ENCODE measurements at places on chromosomes 3 and 15.

DNA sequence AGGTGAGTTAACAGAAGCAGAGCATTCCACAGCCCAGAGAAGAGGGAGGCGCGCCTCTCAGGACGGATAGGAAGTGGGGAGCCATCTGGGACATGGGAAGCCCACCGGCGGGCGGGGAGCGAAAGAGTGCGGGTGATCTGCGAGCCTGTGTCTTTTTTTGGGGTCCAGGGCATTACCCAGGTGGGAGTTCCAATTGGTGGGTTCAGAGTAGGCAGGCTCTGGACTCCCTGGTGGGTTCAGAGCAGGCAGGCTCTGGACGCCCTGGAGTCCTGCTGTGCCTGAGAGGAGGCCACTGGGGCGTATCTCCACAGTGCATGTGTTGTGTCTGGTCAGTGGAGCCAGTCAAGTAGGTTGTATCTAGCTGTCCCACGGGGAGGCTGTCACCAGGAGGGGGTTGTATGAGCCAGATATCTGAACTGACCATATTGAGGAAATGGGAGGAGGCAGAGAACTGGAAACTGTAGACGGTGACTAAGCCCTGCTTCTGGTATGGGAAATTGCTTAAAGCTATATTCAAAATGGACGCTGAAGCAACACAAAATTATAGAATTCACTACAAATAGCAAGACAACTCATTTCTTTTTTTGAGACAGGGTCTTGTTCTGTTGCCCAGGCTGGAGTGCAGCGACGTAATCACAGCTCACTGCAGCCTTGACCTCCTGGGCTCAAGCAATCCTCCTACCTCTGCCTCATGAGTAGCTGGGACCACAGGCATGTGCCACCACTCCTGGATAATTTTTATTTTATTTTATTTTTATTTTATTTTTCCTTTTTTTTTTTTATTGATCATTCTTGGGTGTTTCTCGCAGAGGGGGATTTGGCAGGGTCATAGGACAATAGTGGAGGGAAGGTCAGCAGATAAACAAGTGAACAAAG lies 34.5 kb upstream of the CHST2 start:
- no peak for DNase-seq

DNA sequence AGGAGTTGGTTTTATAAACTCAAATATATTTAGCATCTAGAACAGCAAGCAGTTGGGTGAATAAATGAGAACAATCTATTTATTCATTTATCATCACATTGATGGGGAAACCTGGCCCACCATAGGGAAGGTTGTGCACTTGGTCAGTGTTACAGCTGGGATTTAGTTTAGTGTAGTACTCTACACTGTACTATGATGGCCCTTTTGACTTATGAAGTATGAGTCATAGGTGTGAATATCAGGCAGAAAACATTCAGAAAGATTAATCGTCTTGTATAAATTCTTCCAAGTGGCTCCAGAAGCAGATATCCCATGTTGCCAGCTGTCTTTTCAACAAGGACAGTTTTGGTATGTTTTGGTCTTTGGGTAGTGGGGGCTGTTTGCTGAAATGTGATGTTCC lies 38.0 kb downstream of the BBS4 start:
- no peak for DNase-seq

GRCh38 chr15:53434174-53434678 lies 325.2 kb downstream of the WDR72 start:
- DNase-seq: no peak

- DNase-seq: no peak
Observed at GRCh38 chr3:183895296-183895695, 10.6 kb upstream of the PARL start.

GRCh38 chr3:157282261-157283191 lies 122.6 kb upstream of the CCNL1 start:
- DNase-seq: no peak

GRCh38 chr3:40451551-40451950 lies 5.6 kb upstream of the RPL14 start:
- no peak for DNase-seq

GRCh38 chr3:140376136-140376889 lies 301.6 kb upstream of the TRIM42 start:
- no peak for DNase-seq

DNA sequence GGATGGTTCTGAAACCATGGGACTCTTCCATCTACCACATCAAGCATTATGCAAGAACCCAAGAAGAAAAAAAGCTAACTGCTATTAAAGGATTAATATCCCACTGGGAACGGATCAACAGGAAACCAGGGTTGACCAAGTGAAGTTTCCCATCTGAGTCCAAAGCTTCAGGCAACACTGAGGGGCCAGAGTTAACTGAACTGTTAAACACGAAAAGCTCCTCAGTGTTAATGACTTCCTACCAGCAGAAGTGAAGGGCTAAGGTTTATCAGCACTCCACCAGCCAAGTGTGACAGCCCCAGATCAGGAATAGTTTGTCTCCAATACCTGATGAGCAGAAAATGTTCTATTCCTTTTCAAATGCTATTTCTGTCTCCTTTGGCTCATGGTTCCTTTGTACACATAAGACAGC lies 36.7 kb downstream of the PTPN9 start:
- DNase-seq: no peak

- DNase-seq: no peak
Observed at GRCh38 chr3:100403362-100404249, 2.3 kb downstream of the LNP1 start.

DNA sequence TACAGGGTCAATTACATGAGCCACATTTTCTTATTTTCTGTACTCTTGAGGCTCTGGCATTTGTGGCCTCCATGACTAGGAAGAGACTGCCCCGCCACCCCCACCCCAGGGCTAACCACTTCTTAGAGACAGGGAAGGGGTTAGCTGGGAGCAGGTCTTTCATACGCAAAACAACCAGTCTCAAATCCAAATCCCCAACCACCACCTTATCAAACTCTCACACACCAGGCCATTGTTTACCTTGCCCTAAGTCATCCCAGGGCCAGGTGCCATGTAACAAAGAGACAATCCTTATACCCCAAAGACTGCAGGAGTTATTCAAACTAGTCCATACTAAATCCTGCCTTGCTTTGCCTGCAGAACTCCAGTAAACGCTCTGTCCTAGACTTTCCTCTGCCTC lies 77.8 kb downstream of the B3GNT5 start:
- DNase-seq: no peak

DNA sequence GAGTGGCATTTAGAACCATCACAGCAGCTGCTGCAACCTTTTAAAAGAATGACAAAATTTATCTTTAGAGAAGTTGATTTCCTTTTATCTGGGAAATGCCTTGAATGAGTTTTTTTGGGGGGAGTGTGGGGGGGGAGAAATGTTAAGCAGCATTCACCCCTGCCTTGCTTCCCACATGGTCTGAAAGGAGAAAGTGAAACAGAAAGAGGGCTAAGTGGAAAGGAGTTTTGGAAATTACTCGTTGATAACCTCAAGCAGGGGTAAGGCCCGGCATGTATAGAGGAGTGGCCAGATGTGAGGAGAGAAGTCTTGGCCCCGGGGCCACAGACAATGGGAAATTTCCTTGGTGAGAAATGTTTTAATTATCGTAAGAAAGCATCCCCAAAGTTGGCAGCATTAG lies 23.5 kb downstream of the B3GALNT1 start:
- no peak for DNase-seq

DNA sequence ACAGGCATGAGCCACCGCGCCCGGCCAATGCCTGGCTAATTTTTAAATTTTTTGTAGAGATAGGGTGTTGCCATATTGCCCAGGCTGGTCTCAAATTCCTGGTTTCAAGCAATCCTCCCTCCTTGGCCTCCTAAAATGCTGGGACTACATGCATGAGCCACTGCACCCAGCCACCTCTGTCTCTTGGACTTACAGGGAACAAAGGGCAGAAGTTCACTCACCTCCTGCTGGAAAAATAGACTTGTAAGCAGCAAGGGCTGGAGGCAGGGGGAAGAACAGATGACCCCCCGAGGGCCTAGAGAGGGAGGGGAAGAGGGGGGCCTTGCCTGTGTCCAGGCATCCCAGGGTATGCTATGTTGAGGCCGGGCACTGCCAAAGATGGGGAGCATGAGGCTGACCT lies 22.2 kb downstream of the DUSP7 start:
- DNase-seq: no peak

GRCh38 chr15:73944161-73945129 lies 18.2 kb downstream of the LOXL1 start:
- DNase-seq: no peak

DNA sequence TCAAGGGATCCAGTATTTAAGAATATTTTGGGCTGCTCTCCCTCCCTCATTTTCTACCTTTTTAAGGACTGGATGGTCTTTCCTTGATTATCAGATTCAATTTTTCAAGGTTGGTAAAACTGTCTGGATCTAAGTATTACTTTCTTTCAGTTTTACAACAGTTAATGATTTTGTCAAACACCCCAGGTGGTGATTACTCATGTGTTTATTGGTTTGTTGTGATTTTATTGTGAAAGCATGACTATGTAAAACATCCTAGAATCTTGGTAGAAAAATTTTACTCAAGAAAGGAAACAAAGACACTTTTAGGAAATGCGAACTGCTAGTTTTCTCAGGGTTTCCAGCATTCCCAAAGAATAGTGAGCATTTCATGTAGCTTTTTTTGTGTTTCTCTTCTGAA lies 7.3 kb downstream of the GTF2E1 start:
- DNase-seq: no peak
